Caco-2 (cell line): ENCODE measurements at places on chromosomes 5 and 9. TPM values are rescaled to one million over a fixed set of nuclear protein-coding genes. Genes with fewer than 3 reads are reported as not detected.

IL9 gene
- total RNA-seq, result 0.79 TPM in 1 of 2 replicates, not detected in the other

SCGB3A2 gene
- not detected in 2 replicates for total RNA-seq

DNA sequence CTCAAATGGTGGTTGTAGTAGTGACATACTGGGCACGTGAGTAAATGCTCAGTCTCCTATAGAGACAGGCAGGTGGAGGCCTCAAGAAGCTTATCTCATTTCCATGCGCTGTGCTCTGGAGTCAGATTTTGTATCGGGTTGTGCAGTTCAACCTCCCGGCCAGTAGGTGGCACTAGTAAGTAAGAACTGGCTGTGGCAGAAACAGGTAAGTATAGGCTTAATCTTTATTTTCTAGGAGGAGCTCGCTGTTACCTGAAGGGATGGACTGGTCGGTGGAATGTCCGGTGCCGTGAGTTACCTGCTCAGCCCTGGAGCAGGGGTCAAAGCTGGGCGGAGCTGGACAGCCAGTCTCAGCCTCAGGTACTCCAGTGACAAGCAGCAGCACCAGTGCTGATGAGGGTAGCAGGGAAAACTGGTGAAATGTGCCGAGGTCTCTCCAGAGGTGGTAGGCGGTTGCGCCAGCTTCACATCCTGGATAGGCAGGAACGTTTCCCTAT lies 880.1 kb upstream of the SEMA6A start:
- DNase-seq, result peak; percentile 90

SUB1 gene
- total RNA-seq, result 281 and 293 TPM in 2 replicates

- peak; percentile 64 for DNase-seq
These were observed 4.8 kb upstream of the DPM2 start for GRCh38 chr9:127942216-127943010.

GRCh38 chr5:149824120-149824519 lies 94.0 kb downstream of the PPARGC1B start:
- no peak for DNase-seq

FRMD3 gene
- 0.12 TPM in 1 of 2 replicates, not detected in the other for total RNA-seq

DNA sequence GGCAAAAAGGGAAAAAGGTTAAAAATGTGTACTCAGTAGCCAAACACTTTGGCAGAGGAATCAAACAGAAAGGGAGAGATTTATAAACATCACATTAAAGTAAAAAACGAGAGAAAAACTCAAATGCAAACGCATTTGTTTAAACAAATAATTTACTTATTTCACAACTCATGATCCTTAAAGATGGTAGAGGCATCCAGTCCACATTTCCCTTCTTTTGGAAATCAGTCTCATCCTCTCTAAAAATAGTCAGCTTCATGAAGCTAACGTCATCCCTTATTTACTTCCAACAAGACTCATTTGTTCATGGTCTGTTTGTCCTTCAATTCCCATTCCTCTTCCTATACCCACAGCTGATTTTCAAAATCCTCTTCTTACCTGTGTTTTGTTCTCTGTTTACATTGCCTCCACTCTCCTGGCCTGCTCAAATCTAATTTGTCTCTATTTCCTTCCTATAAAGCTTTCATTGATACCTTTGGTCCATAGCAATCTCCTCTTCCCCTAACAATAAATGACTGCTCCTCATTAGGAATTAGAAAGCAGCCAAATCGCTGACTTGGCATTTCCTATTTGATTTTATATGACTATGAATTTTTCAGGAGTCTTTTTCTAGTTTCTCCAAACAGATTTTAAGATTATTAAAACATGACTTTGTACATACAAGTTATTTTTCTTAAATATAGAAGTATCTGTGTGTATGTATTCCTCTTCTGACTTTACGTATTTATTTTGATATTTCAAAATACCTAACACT lies 805.3 kb downstream of the TLE1 start:
- DNase-seq, result no peak

DNA sequence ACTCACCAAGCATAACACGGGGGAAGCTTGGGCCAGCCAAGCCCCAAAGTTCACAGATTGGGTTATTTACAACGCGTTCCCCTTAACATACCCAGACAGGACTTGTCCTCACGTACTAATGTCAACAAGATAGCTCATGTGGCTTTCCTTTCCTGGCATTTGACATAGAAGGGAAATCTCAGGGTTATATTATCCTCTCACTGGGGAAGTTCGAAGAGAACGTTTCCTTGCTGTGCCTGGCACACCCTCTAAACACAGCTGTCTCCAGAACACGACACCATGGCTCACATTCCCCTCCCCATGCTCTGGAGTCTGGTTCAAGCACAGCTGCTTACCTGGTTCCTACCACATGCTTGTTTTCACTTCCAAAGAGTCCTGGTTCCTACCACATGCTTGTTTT lies 46.8 kb upstream of the OTULINL start:
- no peak for DNase-seq

OTP gene
- total RNA-seq, result 0.11 TPM in 1 of 2 replicates, not detected in the other

DNA sequence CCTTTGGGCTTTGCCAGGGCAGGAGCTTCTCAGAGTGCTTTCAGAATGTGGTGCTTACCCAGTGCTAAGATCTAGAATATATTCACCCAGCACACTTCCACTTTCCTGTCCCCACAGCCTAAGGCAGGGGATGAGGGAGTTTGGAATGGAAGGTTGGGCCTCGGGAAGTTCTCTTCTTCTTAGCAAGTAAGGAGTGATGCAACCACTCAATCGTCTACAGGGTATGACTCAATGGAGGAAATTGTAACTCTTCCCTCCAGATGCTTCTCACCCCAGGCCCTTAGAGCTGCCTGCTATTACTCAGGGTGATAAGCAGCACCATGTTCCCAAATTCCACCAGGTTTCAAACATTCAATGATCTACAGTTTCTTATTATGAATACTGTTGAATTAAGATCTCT lies 30.8 kb upstream of the AGGF1 start:
- DNase-seq, result no peak

DNA sequence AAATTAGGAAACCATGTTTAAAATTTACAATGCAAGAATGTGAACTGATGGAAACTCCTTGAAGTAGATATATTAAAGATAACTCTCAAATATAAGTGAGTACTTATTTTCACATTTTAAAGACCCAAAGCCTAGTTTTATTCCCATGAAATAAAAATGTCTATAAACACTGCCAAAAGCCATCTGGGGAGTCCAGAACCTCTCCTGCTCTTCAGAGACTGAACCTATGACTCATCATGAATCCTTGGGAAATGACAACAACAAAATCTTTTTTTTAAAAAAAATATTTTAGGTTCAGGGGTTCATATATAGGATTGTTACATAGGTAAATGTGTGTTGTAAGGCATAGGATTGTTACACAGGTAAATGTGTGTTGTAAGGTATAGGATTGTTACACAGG lies 33.8 kb upstream of the FYB1 start:
- no peak for DNase-seq

DROSHA gene
- total RNA-seq, result 88.4 and 88.9 TPM in 2 replicates

AIF1L gene
- 20.8 and 23.3 TPM in 2 replicates for total RNA-seq

GRCh38 chr5:73267766-73268435 lies 94.9 kb downstream of the TMEM174 start:
- DNase-seq, result no peak

GRCh38 chr9:16846367-16846766 lies 24.1 kb downstream of the BNC2 start:
- no peak for DNase-seq

EQTN gene
- not detected in 2 replicates for total RNA-seq

DNA sequence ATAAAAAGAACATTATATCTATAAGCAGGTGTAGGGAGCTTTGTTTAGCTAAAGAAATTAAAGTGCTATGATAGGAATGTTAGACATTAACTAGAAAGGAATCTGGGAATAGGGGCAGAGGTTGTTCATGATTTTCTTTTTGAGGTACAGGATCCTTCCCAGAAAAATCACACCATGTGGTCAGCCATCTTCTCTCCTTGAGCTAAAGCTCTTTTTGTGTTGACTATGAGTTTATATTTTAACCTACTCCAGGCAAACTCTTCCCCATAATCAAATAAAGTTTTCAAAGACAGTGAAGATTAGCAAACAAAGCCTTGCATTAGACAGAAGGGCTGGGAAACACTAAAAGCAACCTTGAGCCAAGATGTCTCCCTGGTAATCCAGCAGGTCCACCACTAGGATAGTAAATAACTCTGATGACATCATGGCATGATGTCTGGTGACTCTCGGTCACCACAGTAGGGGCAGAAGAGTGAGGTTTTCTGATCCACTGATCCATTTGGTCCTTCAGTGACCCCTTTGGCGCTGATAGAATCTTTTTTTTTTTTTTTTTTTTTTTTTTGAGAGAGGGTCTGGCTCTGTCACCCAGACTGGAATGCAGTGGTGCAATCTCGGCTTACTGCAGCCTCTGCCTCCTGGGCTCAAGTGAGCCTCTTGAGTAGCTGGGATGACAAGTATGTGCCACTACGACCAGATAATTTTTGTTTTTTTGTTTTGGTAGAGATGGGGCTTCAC lies 30.6 kb upstream of the IL6ST start:
- DNase-seq, result peak; percentile 85

- DNase-seq, result no peak
These were observed 102.5 kb downstream of the ST8SIA4 start for GRCh38 chr5:100800562-100800961.

CCL27 gene
- not detected in 2 replicates for total RNA-seq

DNA sequence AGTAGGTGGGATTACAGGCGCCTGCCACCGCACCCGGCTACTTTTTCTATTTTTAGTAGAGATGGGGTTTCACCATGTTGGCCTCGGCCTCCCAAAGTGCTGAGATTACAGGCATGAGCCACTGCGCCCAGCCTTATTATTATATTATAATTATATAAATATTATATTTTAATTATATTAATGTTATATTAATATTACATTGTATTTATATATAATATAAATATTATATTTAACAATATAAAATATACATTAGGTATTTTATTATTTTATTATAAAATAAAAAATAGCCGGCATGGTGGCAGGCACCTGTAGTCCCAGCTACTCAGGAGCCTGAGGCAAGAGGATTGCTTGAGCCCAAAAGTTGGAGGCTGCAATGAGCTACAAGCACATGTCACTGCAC lies 21.6 kb upstream of the GLDC start:
- DNase-seq, result no peak

DNA sequence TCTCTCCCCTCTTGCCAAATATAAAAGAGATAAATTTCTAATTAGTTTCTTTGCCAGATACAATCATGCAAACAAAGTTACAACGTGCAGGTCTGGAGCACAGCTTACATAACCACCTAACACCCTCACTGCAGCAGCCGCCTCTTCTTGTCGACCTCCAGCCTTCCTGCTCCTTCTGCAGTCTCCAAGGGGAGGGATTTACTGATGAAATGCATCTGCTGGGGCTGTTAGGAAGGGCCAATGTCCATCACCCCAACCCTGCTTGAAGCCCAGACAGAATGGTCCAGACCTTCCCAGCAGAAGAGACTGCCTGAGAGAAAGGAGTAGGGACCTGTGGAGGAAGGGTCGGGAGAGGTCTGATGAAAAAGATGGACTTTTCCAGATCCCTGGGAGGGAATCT lies 15.2 kb downstream of the KCNV2 start:
- no peak for DNase-seq

CDC26 gene
- total RNA-seq, result 27.3 and 29.3 TPM in 2 replicates

GRCh38 chr9:3735251-3735650 lies 209.4 kb upstream of the RFX3 start:
- peak; percentile 36 for DNase-seq

DNA sequence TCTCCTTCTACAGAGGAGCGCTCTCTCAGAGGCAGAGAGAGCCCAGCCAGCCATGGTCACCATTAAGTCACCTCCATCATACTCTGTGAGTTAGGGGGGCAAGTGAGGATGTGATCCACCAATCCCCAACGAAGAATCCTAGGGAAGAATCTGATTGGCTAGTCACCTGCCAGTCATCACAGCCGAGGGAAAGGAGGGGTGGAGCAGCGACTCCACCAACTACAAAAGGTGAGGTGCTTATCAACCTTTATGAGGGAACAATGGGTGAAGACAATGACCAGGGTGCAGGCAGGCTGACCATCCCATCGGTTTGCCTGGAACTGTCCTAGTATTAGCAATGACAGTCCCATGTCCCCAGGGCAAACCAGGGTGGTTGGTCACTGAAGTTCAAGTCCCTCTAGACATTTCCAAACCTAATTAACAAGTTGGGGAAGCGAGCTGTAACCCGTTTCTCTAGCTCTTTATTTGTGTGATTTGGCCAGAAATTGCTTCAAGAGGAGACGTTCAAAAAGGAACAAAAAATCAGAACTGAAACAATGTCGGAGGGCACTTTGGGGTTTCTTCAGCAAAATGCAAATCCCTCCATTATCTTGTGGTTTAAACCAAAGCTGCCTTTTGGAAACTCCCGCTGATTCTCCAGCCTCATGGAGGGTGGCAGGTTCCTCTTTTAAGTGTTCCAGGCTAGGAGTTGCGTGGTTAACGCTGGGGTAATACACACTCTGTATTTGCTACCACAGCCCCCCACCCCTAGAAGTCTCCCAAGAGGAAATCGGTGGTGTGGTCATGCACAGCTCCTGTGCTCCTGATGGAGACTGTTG lies 18.8 kb upstream of the FCN1 start:
- DNase-seq, result no peak

FST gene
- total RNA-seq, result 0.45 and 0.77 TPM in 2 replicates

GRCh38 chr9:36341936-36342577 lies 58.0 kb downstream of the RNF38 start:
- no peak for DNase-seq

- no peak for DNase-seq
These were observed 379.4 kb upstream of the RORB start for GRCh38 chr9:74117731-74118130.

DNA sequence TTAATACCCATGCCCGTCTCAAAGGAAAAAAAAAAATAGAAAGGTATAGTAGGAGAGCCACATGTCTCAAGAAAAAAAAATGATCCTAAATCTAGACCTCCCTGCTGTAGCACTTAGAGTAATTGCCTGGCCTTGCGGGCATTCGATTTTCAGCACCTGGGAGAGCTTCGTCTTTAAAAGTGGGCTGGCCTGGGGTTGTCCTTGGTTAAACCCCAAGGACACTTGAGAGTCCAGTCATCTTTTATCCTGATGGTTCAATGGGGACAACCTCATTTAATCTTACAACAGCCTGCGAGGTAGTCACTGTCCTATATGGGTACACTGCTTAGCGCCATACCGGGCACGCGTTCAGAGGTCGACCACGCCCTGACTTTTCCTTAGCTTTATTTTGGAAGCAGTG lies 60.1 kb downstream of the MAT2B start:
- DNase-seq, result no peak

SHISAL2B gene
- total RNA-seq, result not detected in 2 replicates
